Stimulated activated CD4-positive, alpha-beta T cell treated with anti-CD3 and anti-CD28 coated beads, Interleukin-12 subunit alpha, Interleukin-12 subunit beta, amount 100 ng/mL, for 4 hours (primary cell): ENCODE measurements at places on chromosomes 3 and 15.

- no peak for DNase-seq
Measured at GRCh38 chr3:171524921-171525310, 64.7 kb upstream of the TNIK start.

DNA sequence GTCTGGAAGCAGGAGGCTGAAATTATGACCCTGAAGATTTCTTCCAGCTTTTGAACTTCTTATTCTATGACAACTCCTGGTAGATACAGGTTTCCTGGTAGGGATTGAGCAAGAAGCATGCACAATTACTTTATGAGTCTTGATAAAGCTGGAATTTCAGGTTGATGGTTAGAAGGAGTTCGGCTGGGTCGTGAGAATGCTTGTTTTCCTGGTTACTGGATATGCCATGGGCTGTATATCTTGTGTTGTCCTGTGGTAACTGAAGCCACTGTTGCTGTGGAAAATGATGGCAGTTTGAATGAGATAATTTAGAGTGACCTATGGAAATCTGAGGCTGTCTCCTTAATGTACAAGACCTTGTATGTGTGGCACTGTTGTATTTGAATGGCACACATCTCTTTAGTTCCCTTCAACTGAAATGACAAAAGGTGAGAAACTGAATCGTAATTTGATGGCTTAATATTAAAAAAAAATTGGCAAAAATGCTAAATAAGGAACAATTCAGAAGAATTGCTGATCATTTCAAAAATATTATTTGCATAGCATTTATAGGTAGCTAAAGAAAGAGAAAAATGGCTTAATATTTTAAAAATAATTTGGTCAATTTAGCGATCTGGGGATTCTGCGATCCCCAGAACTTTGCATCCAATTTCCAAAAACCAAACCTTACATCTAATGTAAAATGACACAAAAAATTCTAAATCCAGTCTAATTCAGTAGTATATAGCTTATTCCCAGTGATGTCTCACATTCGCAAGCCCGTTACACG lies 1.1 kb upstream of the UBE2E1 start:
- no peak for DNase-seq

GRCh38 chr3:94529816-94530215 lies 467.0 kb downstream of the NSUN3 start:
- no peak for DNase-seq

DNA sequence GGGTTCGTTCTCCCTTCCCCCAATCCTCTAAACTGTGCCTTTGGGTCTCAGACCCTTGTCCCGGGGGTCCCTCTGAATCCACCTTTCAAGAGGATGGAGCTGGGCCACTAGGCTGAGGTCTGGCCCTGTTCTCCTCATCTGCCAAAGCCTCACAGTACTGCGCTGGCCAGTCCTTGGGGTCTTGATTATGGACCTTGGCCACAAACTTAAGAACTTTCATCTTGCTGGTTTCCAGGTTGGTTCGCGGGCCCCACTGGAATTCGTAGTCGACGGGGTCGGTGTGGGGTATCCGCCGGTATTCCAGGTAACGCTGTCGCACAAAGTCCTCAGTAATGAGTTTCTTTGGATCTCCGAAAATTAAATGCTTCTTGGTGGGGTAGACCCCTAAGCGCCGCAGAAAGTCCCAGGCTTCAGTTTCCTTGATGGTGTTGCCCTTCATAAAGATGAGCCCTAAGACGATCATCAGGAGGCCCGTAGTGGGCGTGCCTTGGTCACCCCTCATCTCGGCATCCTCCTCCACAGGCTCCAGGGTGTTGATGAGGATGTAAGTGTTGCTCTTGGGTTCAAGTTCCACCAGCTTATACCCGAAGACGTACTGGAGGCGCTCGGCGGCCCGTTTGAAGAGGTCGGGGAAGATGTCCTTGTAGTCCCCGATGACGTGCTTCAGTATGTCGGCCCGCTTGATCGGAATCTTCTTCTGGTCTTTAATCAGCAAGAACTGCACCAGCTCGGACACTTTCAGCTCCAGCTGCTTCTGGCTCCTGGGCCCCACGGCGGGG lies 727 bp downstream of the NSMCE3 start:
- peak; percentile 29 for DNase-seq

- DNase-seq = no peak
Measured at GRCh38 chr3:195013411-195014361, 257.3 kb downstream of the XXYLT1 start.

- peak; percentile 43 for DNase-seq
Measured at GRCh38 chr15:48190932-48191573, 412 bp upstream of the CTXN2 start.

GRCh38 chr15:71790081-71790480 lies 20.3 kb upstream of the NR2E3 start:
- no peak for DNase-seq

DNA sequence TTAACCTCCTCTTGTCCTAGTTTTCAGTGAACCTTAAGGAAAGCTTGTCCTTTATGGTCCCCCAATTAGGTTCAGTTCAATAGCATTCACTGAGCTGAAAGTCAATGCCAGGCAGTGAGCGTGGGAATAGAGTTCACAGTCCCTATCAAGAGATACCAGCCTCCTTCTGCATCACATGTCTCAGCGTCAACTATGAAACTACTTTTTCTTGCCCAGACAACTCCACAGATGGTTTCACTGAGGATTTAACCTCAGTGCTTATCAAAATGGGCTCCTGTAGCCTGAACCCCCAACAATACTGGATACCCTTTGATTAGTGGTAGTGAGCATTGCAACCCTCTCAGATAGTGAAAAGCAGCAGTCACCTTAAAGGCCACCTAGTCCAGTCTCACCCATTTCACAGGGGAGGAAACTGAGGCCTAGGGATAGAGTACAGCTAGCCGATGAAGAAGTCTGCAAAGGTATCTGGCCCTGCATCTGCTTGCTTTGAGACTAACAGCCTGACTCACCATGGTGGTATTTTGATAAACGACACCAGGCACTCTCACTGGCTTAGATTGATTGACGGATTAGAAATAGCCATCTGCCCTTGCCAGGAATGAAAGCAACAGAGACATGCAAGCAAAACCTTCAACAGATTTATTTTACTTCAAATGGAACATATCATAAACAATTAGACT lies 1.6 kb upstream of the UBA3 start:
- DNase-seq = no peak

GRCh38 chr15:98518823-98519561 lies 129.3 kb upstream of the IGF1R start:
- DNase-seq = peak; percentile 25

- no peak for DNase-seq
Measured at GRCh38 chr3:463252-464192, 267.0 kb downstream of the CHL1 start.

- no peak for DNase-seq
Measured at GRCh38 chr3:143716731-143717130, 131.5 kb downstream of the SLC9A9 start.

DNA sequence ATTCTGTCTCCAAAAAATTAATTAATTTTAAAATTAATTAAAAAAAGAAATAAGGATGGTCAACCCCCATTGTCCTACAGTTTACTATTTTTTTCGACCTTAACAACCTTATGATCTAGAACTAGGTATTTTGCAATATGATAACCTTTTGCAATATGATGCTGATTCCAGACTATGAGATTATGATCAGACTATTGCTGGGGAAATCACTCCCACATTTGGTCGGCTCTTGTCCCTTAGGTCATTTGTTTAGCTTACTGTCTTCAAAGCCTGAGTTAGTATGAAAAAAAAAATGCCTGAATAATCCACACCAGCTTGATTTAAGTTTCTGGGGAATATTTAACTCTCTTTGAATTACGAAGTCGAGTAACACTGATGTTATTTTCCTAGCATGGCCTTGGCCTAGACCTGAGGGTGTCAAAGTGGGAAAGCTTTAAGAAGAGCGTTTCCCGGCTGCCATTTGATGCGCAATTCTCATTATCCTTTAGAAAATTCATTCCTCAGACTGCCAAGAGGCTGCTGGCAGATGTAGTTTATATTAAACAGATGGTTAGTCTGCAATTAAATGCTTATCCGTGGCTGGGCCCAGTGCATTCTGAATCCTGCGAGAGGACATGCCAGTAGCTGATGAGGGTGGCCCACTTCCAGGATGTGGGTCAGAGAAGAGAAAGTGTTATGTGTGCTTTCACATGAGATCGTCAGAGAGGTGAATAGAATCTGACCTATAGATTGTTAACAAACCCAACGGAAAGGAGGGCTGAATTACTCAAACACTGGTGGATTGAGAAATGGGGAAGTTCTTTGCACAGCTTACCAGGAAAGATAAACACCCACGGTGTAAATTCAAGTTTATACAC lies 496.0 kb upstream of the THBS1 start:
- no peak for DNase-seq

DNA sequence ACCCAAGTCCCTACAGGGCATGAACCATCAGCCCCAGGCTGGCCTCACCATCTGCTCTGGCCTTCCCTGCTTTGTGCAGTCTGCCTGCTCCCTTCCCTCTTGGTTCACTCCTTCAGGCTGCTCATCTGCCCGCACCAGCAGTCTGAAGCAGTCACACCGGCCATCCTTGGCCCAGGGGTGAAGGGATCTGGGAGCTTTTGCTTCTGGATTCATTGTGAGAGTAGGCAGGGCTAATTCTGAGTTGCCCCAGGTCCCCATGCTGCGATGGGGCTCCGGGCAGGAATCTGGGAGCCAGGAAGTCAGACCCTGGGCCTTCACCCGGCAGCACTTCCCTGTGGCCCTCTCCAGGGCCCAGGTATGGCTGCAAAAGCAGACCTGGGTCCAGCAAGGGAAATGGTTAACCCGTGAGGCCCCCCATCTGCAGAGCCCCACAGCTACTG lies 99.7 kb downstream of the VGLL4 start:
- no peak for DNase-seq

DNA sequence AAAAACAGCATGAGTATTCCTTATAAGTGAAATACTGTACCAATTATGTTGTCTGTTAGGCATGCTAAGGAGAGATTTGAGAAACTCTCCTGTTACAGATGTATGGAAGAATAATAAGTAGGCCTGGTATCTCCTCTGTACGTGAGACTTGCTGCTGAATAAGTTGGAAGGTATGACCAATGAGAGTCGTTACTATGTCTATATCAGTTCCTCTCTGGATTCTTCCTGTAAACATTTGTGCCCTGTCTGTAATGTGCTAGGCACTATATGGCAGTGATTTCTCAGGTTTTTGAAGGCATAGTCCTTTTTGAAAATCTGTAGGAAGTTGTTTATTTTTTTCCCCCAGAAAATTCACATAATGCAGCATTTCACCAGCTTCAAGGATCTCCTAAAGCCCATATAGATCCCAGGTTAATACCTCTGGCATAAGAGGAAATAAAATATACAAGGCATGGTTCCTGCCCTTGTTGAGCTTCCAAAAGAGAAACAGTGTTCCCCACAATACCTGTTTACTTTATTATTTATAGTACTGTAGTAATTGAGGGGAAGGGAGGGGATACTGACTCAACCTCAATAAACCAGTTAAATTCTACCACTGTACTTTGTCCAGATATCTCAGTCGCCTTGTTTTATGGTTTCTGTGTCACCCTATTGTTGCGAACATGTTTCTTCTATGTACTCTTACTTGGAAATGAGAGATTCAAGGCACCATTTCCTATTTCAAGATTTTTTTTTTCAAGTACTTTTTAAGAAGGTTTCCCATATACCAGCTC lies 28.6 kb downstream of the MAP2K5 start:
- no peak for DNase-seq

GRCh38 chr15:62569460-62570404 lies 404.6 kb upstream of the C2CD4B start:
- no peak for DNase-seq

- no peak for DNase-seq
Measured at GRCh38 chr15:29465816-29466215, 196.2 kb upstream of the NSMCE3 start.

- no peak for DNase-seq
Measured at GRCh38 chr15:59180945-59181600, 25.6 kb upstream of the LDHAL6B start.

DNA sequence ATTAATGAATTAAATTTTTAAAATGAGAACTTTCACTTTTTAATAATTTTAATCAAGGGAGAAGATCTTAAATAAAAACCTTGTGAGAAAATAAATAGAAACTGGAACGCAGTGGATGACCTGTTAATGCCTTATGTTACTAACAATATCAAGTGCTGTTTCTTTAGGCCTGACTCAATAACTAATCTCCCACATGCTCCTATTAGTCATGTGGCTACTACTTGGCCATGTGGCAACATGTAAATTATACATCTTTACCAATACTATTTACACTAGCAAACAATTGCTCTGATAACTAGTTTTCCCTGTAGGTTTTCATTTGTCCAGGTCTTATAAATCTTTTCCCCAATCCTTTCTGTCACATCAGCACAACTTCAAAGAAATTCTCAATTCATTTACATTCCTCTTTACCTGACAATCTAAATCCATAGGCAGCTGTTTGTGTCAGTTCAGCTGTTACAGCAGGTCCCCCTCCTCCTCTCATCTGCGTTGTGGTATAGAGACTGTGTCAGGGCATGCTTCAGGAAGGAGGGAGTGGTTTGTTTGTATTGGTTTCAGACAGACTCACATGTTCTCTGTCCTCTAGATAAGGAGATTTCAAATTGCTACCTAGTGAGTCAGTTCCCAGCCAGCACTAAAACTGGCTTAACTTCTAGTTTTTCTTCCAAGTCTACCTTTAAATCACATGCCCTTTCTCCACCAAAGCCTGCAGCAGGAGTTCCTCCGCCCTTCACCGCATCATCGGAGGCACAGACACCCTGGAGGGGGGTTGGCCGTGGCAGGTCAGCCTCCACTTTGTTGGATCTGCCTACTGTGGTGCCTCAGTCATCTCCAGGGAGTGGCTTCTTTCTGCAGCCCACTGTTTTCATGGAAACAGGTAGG lies 11.3 kb upstream of the C3orf52 start:
- DNase-seq = no peak

- DNase-seq = no peak
Measured at GRCh38 chr3:31124373-31124772, 229.9 kb upstream of the GADL1 start.

DNA sequence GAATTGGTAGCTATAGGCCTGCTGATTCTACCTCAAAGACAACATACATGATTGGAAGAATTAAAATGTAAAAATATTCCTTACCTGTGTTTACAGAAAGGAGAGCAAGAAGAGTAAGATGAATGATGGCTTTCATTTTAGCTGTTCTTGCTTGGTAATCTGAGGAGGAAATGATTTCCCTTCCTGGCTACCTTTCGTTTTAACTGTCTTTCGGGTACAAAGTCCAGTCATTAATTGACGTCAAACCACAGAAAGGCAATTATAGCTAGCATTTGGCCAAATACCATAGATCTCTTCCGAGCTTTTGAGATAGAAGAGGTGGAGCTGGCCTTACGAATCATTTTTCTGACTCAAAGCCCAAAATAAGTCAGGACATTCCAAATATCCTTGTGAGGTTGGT lies at the start of gene MUC13:
Gene MUC13, minus strand, starts transcription at position 175 of the 400 bp plus-strand sequence. Its CDS starts 39 bp downstream, at position 136.
- no peak for DNase-seq

DNA sequence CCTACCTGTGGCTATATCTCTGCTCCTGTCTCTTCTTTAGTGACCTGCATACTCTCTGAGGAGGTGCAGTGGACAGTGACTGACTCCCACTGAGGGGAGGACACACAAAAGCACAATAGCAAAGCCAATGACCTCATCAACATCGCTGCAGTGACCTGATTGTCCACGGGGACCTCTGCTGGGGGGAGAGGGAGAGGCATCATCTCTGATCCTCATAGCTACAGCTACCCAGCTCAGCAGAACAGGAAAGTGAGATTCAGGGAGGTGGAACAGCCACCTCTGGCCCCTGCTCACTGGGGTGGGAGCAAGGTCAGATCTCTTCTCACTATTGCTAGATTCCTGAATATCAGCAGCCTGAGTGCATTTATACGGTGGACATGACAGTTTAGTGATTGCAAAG lies 179.2 kb downstream of the ATP10A start:
- no peak for DNase-seq

GRCh38 chr3:14767245-14768051 lies 51.3 kb upstream of the FGD5 start:
- no peak for DNase-seq

GRCh38 chr3:126679318-126679751 lies 24.4 kb upstream of the TXNRD3 start:
- DNase-seq = peak; percentile 82
